NCI-H226 (cell line): ENCODE measurements at places on chromosomes 11 and 22.

GRCh38 chr11:21494946-21495345 lies 697.9 kb upstream of the ANO5 start:
- DNase-seq: no peak

GRCh38 chr11:116725434-116726221 lies 47.2 kb downstream of the BUD13 start:
- peak; percentile 37 for DNase-seq

- DNase-seq: no peak
These were observed 69.3 kb downstream of the CEP164 start for GRCh38 chr11:117396970-117397369.

DNA sequence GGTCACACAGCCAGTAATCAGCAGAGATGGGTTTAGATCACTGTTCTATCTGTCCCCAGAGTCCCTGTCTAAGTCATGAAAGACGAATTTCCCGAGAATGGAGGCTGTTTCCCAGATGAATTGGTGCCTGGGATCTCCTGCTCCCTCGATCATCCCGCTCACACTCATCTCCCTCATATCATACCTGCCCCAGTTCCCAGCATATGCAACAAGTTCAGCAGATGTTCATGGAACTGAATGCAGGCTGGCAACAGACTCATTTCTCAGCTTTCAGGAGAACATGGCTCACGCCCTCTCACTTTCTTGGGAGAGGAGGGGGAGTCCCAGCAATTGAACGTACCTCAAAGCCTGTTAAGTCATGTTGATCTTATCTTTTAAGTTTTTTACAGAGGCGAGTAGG lies 22.1 kb downstream of the CD6 start:
- no peak for DNase-seq

DNA sequence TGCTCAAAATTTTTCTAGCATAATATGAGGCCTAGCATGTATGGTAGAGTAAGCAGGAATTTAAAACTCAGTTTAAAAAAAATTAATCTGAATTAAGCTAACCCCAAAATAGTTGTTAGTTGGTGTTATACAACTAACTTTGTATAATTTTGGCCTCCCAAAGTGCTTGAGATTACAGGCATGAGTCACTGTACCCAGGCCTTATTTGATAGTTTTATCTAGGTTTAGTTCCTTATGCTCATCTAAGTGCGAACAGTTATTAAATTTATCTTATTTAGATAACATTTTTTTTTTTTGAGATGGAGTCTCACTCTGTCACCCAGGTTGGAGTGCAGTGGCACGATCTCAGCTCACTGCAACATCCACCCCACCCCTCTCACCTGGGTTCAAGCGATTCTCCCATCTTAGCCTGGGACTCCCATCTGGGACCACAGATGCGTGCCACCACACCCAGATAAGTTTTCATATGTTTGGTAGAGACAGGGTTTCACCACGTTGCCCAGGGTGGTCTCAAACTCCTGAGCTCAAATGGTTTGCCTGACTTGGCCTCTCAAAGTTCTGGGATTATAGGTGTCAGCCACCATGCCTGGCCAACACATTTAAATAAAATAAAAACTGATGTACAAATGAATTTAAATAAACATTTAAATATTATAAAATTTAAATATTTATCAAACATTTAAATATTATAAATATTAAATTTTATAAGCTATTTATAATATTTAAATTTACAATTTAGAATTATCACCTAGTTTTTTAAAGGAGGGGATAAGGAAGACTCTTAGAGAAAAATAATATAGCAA lies 7.5 kb downstream of the IL18 start:
- no peak for DNase-seq
